ENCODE measurements at places on chromosomes 5 and 9.

- no peak for DNase-seq
These were observed 569.2 kb upstream of the PTPRD start for GRCh38 chr9:11182001-11182400.

DNA sequence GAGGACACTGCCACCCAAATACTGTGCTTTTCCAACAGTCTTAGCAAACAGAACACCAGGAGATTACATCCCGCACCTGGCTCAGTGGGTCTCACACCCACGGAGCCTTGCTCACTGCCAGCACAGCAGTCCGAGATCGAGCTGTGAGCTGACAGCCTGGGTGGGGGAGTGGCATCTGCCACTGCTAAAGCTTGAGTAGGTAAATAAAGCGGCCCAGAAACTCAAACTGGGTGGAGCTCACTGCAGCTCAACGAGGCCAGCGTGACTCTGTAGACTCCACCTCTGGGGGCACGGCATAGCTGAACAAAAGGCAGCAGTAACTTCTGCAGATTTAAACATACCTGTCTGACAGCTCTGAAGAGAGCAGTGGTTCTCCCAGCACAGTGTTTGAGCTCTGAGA is 28.8 kb downstream of the EPB41L4A start:
- DNase-seq, result no peak

GRCh38 chr5:127941646-127942045 is 141.9 kb upstream of the SLC12A2 start:
- DNase-seq, result no peak

DNA sequence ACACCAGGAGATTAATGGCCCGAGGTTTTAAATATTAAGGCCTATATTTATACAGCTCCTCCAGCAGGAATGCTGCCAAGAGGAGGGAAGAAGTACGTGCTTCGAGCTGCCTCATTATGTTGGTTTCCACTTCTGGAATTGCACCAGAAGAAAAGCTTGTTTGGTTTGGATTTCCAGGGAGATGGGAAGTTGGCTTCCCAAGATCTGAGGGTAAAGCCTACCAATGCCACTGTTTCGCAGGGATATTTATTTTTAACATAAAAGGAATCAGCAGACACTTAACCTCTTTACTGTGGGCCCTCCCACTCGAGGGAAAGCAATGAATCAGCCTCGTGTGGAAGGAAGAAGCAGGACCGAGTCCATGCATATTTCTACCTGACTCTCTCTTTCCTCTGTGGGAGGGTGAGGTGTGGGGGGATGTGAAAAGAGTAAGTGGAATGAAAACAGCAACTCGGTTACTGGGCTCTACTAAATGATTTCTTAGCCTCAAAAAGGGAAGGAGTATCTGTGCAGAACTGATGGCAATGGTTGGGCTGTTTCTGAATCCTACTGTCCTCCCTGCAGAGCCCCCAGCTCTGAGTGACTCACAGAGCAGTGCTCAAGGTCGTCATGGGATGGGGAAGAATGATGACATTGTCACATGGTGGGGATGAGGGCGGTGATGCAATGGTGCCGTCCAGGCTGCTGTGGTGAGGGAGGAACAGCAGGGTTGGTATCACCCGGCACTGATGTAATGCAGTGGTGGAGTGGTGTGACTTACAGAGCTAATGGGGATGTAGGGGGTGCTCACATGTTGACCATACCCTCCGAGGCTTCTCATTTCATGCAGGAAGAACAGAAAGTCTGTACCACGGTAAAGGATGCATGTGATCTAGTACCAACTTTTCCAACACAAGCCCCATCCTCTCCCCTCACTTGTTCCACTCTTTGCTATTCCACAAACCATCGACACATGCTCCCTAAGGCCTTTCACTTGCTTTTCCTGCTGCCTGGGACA is 215.0 kb upstream of the PANK3 start:
- no peak for DNase-seq

DNA sequence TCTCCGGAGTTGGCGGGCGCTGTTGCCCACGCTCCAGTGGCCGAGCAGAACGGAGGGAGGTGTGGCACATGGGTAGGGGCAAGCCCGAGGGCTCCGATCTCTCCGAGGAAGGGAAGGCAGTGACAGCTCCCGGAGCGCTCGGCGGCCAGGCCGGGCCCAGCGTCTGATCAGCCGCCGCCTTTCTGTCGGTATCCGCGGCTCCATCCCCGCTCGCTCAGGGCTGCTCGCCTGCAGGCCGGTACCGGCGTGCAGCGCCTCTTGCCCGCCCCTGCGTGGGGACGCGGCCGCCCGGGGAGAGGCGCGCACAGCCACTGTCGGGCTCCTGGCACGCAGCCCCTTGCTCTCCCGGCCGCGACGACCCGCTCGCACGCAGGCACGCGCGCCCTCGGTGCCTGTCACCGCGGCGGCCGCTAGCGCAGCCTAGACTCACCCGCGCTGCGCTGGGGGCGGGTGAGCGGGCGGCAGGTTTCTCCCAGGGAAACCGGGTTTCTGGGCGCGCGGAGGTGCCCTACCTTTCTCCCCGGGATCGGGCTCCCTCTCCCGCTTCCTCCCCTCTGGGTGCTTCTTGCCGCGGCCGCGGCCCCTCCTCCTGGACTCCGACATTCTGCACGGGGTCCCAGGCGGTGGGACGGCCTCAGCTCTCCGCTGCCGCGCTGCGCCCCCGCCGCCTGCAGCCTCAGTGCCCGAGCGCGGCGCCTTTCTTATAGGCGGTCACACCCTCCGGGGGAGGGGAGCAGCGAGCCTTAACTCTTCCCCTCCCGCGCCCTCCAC is 108.4 kb downstream of the PSD2 start:
- peak; percentile 76 for DNase-seq

DNA sequence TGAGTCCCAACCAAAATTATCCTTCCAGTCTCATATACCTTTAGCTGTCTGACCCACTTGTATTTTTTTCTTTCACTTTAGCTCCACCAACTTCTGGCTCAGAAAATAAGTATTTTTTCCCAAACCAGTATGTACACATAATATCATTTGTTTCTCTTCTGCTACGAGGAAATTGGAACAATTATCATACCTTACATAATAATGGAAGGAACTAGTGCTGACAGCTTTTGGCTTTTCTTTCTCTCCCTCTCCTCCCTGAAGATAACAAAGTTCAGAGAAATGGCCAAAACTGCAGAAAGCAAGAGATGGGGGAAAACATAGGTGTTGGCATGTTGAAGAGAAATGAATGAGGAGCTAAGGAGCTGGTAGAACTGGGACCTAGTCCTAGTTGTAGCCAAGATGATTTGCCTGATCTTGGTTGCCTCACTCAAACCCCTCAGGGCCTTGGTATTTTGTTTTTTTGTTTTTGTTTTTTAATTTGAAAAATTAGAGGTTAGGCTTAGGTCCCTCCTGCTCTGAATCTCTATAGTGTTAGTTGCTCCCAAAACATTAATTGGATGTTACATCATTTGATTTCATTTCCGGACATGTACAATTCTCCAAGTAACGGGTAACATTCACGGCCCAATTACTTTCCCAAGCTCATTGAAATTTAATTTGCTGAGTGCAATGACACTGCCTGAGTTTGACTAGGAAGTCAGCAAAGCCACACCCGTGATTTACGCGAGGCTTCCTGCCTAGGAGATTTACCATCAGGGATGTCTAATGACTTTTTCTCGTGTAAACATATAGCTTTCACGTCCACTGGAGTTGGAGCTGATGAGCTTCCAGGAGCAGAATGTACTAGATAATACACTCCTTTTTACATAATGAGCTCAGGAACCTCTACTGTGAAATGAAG is 291.6 kb downstream of the TLE1 start:
- no peak for DNase-seq
